Stimulated activated CD8-positive, alpha-beta memory T cell treated with anti-CD3 and anti-CD28 coated beads, Interleukin-4, amount 100 ng/mL, for 1 hour (primary cell): ENCODE measurements at places on chromosomes 12 and 14.

DNA sequence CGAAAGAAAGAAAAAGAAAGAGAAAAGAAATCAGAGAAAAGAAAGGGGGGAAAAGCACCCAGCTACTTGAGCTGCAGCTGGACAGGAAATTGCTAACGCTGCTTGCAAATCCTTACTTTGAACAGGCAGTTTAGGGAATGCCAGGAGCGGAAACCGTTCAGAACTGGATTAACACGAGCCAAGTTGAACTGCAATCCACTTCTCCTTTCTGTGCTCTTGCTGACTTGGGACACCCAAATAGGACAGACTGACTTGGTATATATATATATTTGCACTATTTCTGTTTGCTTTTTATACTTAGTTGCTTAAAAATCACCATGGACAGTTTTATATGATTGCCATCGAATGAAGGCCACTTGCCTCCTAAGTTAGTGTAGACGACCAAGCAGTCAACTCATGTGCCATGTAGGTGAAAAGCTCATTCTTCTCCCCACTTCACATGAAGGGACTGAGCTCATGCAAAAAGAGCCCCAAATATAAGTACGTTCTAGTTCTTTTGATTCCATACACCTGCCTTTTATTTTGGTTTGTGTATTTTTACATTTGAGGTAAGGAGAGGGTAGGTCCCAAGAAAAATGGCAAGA, 5.5 kb downstream of the DUSP6 start:
- DNase-seq, result no peak

- no peak for DNase-seq
These were observed 9.4 kb upstream of the CNIH1 start for GRCh38 chr14:54450535-54450934.

- no peak for DNase-seq
These were observed 103.0 kb downstream of the PRMT8 start for GRCh38 chr12:3593906-3594483.

- no peak for DNase-seq
These were observed 1.1 kb upstream of the BCL11B start for GRCh38 chr14:99272899-99273765.

- no peak for DNase-seq
These were observed 4.4 kb upstream of the KCNK10 start for GRCh38 chr14:88327497-88327896.

DNA sequence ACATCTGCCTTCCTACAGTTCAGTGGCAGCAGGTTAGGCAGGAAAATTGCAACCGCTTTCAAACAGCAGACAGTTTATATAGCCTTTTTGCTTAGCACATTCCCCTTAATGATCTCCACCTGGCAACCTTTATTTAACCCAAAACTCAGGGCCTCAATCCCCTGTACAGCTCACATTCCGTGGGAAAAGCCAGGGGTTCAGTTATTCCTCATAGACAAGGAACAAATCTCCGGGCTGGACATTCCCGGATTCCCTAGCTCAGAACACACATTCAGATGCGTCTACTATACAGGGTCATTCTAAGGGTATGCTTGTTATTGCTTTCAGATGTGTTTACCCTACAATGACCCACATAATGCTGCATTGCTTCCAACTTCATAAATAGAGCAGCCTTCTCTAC, 73.8 kb upstream of the DCN start:
- no peak for DNase-seq

DNA sequence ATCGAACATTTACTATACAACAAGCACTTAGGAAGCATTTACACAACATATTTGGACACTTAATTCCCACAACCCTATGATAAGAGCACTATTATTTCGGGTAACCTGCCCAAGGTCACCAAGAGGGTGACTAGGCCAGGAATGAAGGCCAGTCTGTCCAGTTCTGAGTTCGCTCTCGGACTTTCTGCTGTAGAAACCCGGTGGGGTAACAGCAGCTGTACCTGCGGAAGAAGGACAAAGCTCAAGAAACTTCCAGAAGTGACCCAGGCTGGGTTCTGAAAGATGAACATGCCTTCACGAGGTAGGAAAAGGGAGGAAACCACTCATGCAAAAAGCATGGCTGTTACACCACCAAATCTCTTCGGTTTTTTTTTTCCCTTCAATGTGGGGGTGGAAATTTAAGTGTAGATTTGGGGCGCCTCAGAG, 10.8 kb downstream of the PLA2G1B start:
- DNase-seq, result no peak

GRCh38 chr14:63470962-63471793, 72.0 kb downstream of the PPP2R5E start:
- no peak for DNase-seq

DNA sequence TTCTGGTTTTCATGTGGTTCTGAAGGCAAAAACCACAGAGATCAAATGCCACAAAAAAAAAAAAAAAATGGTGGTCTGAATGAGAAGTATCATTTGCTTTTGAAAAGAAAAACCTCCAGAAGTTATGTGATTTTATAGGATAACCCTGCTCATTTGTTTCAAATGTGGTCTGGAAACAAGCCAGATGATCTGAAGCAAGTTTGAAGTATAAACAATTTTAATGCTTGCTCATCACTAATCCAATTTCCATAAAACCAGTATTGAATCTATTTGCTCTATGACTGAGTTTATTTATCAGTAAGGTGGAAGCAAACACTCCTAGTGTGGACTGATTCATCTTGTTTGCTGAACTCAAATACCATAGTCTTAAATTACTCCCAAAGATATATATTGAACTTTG, 407.3 kb upstream of the FLRT2 start:
- no peak for DNase-seq

GRCh38 chr12:94207467-94207848, 59.1 kb downstream of the PLXNC1 start:
- no peak for DNase-seq

- no peak for DNase-seq
These were observed 109.3 kb downstream of the C12orf42 start for GRCh38 chr12:103386451-103386850.

GRCh38 chr12:15855646-15856045, 26.5 kb upstream of the STRAP start:
- DNase-seq, result no peak

- DNase-seq, result no peak
These were observed 1.6 kb upstream of the PPP2R5E start for GRCh38 chr14:63544591-63545299.

DNA sequence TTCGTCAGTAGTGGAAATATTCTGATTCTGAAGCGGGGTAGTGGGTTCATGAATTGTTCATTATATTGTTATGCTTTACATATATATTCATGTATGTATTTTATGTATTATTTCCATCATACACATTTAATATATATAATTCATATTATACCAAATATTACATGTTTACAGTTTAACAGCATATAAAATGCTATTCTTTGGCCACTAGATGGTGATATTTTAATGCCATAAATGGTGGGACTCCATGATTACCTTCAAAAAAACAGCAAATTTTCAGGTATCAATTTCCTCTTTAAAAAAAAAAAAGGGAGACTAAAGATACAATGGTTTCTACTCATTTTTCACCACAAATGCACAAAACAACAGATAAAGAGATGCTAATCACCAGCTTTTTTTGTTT, 41.0 kb downstream of the BDKRB1 start:
- DNase-seq, result no peak

- no peak for DNase-seq
These were observed 272.7 kb upstream of the CLEC14A start for GRCh38 chr14:38528582-38528981.

DNA sequence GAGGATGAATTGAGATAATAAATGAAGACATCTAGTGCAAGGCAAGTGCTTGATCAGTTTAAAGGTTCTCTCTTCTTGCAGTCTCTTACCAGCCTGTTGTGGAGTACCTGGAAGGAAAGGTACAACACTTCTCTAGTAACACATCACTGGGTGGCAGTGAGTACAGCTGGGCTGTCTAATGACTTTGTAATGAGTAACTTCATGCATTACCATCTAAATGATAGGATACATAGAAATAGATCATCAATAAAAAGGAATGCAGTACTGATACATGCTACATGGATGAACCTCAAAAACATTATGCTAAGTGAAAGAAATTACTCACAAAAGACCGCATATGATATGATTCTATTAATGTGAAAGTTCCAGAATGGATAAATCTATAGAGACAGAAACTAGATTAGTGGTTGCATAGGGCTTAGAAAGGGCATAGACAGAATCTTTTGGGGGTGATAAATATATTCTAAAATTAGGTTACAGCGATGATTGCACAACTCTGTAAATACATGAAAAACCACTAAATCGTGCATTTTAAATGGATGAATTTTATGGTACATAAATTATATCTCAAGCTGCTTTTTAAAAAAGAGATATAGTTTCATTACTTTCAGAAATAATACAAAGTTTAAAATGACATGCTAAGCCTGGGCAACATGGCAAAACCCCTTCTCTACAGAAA, 224.4 kb downstream of the CHST11 start:
- no peak for DNase-seq

DNA sequence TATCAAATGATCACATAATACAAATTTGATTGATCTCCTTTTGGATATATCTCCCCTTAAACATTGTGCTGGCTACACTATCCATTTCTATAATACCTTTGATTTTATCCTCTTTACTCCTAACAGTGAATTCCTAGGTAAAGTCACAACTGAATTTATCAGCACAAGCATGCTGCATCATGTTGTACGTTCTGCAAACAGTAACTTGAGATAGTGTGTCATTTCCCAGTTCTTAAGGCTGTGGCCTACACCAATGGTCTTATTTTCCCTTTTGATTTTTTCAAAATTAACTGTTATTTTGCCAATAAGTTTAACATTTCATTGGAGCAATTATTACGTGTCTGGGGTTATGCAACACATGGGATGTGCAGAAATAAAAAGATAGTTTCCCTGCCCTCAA, 24.8 kb downstream of the PRKCH start:
- no peak for DNase-seq

DNA sequence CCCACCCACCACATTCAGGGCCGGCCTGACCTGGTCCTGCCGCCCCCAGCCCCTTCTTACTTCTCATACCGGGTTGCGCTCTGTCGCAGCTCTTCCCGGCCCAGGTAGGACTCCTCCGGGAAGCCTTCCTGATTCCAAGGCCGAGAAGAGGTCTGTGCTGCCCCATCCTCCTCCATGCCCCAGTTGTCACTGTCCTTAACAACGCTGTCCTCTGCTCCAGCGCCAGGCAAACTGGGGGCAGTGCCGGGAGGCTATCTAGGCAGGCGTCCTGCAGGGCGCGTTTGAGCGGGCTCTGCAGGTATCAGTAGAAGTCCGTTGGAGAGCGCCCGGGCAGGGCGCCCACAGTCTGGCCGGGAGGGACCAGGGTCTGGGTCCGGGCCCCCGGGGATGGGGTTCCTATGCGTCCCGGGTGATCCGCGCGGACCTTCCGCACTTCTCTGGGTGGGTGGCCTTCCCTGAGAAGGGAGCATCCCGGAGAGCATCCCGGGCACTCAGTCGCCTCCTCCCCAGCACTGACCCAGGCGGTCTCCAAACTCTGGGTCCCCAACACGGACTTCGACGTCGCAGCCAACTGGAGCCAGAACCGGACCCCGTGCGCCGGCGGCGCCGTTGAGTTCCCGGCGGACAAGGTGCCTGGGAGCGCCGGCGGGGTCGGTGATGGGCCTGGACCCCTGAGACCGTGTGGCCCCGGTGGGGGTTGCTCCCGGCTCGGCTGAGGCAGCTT, 900 bp downstream of the AMN start:
- no peak for DNase-seq

- no peak for DNase-seq
These were observed 64.0 kb downstream of the MON2 start for GRCh38 chr12:62530596-62530995.

GRCh38 chr14:87748558-87748957, 244.4 kb downstream of the GALC start:
- no peak for DNase-seq

DNA sequence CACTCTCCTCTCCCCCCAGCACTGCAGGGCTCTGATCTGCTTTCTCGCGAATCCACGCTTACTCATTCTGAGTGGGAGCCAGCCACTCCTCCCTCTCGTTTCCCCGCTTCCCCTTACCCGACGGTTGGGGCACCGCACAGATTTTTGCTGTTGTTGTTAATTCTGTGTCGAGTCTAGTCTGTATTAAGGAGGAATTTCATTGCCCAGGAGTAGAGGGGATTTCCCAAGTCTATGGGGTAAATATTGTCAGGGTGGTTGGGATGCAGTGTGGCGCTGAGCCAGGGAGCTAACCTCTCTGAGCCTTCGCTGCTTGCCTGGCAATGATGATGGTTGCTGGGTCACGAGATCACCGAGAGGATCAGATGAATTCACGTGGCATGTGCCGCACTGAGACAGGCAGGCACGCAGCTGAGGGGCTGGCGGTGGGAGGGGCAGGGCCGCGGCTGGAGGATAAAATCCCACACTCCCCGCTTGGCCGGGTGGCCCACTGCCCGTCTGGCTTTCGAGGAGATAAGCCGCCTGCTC, 18.5 kb downstream of the NCOR2 start:
- no peak for DNase-seq

DNA sequence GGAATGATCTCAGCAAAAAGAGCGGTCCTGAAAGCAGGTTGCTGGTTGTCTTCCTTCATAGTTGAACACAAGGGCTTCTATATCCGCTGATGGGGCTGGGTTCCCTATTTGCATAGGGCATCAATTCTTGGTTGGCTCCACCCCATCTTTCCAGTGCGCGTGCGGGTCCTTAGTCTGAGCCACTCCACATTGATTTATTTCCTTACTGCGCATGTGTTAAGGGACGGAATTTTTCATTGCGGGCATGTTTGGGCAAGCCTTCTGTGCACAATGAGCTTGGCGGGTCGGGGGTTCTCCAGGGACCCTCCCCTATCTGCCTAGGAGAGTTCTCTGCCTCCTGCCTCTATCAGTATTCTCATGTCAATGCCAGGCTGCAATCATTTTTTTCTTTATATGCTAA, 21.2 kb upstream of the DLGAP5 start:
- no peak for DNase-seq

DNA sequence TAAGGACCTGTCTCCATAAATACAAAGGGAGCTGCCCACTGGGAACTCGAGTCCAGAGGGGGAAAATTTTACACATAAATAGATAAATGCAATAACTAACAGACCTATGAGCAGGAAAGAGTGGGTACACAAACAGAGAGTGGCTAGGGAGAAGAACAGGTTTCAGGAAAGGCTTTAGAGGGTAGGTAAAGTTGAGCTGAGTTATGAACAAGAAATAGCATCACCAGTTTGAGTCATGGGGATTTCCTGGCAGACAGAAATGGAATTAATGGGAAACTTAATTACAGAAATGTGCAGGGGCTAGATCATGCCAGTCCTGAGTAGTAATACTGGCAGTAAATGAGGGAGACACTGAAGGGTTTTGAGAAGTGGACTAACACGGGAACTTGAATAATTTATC, 58.0 kb upstream of the CCDC175 start:
- DNase-seq, result no peak

- no peak for DNase-seq
These were observed 7.9 kb downstream of the ATF7 start for GRCh38 chr12:53618275-53618674.

- DNase-seq, result no peak
These were observed 52.6 kb downstream of the SEC23A start for GRCh38 chr14:39050389-39050788.

GRCh38 chr14:43755707-43756106, 751.4 kb downstream of the FSCB start:
- DNase-seq, result no peak
